ENCODE measurements at places on chromosomes 6 and 20. TPM values are rescaled to one million over a fixed set of nuclear protein-coding genes. Genes with fewer than 3 reads are reported as not detected.

DNA sequence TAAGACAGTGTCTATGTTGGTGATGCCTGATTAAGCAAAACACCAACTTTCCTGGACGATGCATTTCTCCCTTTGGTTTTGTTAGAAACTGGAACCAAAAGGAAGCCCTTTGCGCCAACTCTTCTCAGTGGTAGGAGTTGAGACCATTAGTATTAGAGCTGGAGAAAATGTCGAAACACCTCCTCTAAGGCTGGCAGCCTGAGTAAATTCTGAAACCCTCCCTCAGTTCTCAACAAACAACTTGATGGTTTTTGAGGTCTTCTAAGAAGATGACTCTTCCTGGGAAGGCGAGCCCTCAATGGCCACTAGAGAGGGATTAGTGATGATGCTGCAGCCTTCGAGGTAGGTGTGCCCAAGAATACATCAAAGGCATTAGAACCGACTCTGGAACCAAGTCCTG lies 78.4 kb upstream of the CCN6 start:
- peaks cover 15% of the 10 kb centered on the region for H3K4me1 ChIP-seq
- H3K4me3 ChIP-seq, result no peak overlapping the region
- H3K27me3 ChIP-seq, result no peaks in the 10 kb centered on the region
- DNase-seq, result no peak

DNA sequence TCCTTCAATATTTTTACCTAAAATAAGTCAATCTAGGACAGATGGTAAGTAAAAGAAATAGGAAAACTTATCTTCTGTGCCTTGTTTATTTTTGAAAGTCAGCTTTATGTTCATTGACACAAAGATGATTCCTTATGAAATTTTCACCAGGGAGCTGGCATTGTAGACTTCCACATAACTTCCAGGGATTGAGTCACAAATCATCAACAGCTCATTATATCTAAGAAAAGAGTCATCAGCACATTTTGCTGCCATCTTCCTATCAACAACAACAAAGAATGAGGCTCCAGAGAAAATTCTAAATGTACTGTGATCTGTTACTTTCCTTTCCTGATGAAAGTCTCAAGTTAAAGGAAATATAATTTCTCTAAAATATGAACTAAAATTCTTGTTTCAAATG lies 48.5 kb downstream of the CFAP61 start:
- no peak overlapping the region for H3K4me3 ChIP-seq
- no peaks in the 10 kb centered on the region for H3K36me3 ChIP-seq
- no peaks in the 10 kb centered on the region for H3K27me3 ChIP-seq
- no peak for DNase-seq
- no peaks in the 10 kb centered on the region for H3K4me1 ChIP-seq

- no peak overlapping the region for H3K4me3 ChIP-seq
- DNase-seq, result no peak
- H3K4me1 ChIP-seq, result no peaks in the 10 kb centered on the region
- no peaks in the 10 kb centered on the region for H3K27me3 ChIP-seq
- H3K36me3 ChIP-seq, result no peaks in the 10 kb centered on the region
- H3K27ac ChIP-seq, result no peak overlapping the region
Measured at GRCh38 chr6:18343741-18344140, 43.4 kb upstream of the RNF144B start.

GRCh38 chr20:61953037-61954021 lies 112.4 kb downstream of the TAF4 start:
- no peaks in the 10 kb centered on the region for H3K36me3 ChIP-seq
- peaks cover 31% of the 10 kb centered on the region for H3K27me3 ChIP-seq
- DNase-seq, result peak; percentile 48
- H3K27ac ChIP-seq, result no peak overlapping the region
- H3K4me3 ChIP-seq, result no peak overlapping the region
- H3K4me1 ChIP-seq, result no peaks in the 10 kb centered on the region

The PHACTR2 gene
- total RNA-seq, result 142 TPM

Data from upper lobe of right lung (tissue), 1 donor.